Activated CD8-positive, alpha-beta memory T cell treated with anti-CD3 and anti-CD28 coated beads for 1 hour (primary cell): ENCODE measurements at places on chromosomes 11 and 22.

- no peak for DNase-seq
These were observed 10.4 kb upstream of the MRGPRD start for GRCh38 chr11:68990995-68991780.

GRCh38 chr11:85694385-85694980 lies 8.5 kb upstream of the CCDC89 start:
- DNase-seq = no peak

- no peak for DNase-seq
These were observed 3.0 kb downstream of the CBLIF start for GRCh38 chr11:59842316-59842715.

GRCh38 chr11:45182902-45183301 lies 36.5 kb downstream of the PRDM11 start:
- DNase-seq = no peak

- DNase-seq = no peak
These were observed 817 bp downstream of the PANX3 start for GRCh38 chr11:124612045-124612444.

GRCh38 chr11:128619540-128620308 lies 32.4 kb upstream of the ETS1 start:
- no peak for DNase-seq

DNA sequence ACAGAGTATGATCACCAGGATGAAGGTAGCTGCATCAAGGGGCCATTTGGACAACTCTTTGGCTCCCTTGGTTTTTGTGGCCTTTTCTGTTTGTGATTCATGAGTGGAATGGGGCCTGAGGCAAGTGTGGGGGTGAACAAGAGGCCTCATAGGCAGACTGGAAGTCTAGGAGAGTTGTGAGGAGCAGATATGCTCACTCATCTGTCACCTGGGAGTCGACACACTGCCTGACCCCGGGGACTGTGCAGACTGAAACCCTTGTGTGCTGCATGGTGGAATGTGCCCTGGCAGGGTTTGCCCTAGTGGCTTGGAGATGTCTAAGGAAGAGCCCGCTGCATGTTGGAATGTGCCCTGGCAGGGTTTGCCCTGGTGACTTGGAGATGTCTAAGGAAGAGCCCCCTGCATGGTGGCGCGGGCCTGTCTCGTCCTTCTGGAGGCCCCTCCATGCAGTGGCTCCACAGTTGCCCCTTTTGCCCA lies 60.0 kb downstream of the MED15 start:
- DNase-seq = no peak

DNA sequence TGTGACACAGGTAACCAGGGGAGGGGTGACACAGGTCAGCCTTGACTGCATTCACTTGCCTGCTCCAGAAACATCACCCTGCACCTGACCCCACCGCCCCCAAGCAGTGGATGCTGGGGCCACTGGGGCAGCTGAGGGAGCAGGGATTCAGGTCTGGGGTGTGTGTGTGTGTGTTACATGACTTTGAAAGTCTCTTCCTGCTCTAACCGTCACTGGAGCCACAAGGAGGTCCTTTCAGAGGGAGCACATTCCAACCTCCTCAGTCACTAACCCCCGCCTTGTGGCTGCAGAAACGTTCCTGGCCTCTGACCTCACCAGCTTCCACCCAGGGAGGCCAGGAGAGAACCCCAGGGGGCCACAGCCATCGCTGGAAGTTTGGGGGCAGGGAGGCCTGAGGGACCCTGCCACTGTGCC lies 2.9 kb upstream of the FOSL1 start:
- DNase-seq = no peak

- DNase-seq = peak; percentile 31
These were observed 7.5 kb downstream of the DPAGT1 start for GRCh38 chr11:119093942-119094815.

DNA sequence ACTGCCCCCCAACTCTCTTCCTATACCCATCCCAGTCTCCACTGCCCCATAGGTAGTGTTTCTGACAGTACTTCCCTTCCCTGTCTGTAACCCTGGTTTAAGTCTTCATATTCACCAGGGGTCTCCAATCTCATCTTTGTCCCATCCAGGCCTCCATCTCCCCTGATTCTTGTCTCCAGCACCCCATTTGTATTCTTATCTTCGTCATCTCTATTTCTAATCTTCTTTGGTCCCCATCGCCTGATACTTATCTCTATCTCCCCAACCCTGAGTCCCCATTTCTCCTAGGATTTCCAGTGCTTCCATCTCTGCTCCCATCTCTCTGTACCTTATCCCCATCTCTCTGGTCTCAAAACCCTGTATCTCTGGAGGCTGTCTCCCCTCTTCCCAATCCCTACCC lies 1.8 kb downstream of the PHOX2A start:
- no peak for DNase-seq

DNA sequence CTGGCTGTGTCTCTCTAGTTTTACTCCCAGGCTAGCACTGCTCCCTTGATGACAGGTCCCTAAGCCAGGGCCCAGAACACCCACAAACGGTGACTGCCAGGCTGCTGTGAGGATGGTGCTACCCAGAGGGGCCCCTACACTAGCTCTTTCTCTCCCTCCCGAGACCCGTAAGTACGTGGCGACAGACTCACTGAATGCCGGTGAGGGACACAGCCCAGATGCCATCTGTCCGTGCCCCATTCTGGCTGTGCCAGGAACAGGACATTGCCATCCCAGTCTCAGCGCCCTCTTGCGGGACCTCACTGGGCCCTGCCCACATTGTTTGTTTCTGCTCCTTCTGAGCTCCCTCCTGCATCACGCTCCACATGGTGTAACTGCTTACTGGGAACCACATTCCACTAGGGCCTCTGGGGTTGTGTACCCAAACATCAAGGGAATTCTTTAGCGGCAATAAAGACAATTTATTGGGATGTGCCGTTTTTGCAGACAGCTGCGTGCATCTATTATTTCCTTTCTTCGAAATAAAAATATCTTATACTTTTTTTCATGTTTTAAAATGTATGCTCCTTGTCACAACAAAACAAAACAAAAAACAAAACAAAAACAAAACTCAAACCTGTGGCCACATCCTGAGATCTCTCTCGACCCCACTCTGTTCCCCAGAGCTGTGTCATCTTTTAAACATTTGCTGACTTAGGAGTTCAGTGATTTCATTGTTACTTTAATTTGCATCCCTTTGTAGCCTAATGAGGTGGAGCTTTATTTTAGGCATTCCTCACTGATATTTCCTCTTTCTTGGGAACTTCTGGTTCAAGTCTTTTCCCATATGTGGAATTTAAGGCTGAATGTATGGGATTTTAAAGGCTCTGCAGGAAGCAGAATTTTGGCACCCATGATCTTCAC lies 4.4 kb upstream of the TPCN2 start:
- no peak for DNase-seq

DNA sequence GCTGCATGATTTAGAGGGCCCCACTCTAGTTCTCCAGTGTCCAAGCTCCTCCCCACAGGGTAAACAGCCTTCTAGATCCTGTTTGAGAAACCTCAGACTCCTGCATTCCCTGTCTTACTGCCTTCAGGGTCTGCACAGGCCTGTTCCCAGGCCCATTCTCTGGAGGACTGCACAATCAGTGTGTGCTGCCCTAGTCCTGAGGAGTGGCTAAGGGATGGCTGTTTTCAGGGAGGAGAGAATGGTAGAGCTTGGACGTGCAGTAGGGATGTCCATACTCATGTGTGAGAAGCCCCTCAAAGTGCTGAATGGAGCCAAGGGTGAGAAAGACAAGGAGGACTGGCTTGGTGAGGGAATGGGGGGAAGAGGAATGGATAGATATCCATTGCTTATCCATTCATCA lies 103.8 kb upstream of the CCDC90B start:
- no peak for DNase-seq

DNA sequence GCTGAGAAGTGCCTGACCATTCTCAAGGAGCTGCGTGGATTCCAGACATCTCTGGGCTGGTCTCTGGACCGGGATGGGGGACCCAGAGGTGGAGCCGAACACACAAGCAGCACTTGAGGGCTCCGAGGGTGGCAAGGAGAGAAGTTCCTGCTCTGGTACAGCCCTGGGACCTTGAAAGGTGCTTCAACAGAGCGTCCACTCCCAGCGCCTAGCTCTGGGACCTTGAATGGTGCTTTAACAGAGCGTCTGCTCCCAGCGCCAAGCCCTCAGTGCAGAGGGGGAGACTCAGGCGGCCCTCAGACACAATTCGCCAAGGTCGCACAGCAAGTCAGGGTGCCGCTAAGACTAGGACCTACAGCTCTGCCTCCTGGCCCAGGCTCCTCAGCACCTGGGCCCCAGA lies 10.6 kb upstream of the NPAS4 start:
- DNase-seq = no peak

DNA sequence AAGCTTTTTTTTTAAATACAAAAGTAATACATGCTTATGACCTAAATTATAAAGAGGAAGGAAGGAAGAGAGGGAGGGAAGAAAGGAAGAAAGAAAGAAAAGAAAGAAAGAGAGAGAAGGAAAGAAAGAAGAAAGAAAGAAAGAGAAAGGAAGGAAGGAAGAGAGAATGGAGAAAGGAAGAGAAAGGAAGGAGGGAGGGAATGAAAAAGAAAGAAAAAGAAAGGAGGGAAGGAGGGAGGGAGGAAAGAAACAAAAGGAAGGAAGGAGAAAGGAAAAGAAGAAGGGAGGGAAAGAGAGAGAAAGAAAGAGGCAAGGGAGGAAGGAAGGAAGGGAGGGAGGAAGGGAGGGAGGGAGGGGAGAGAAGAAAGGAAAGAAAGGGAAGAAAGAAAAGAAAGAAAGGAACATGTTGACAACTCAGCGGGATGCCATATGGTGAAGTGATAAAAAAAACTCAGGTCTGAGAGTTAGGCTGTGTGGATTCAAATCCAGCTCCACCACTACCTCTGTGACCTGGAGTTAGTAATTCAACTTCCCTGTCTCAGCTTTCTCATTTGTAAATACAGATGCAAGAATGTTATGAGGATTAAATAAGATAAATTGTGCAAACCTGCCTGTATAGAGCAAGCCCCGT lies 9.6 kb upstream of the EED start:
- DNase-seq = no peak

- DNase-seq = peak; percentile 84
These were observed 3.5 kb downstream of the PHLDB1 start for GRCh38 chr11:118610773-118611432.

GRCh38 chr11:48062649-48063048 lies 82.3 kb downstream of the PTPRJ start:
- DNase-seq = no peak

- no peak for DNase-seq
These were observed 73.0 kb downstream of the OSBP2 start for GRCh38 chr22:30767661-30768060.

DNA sequence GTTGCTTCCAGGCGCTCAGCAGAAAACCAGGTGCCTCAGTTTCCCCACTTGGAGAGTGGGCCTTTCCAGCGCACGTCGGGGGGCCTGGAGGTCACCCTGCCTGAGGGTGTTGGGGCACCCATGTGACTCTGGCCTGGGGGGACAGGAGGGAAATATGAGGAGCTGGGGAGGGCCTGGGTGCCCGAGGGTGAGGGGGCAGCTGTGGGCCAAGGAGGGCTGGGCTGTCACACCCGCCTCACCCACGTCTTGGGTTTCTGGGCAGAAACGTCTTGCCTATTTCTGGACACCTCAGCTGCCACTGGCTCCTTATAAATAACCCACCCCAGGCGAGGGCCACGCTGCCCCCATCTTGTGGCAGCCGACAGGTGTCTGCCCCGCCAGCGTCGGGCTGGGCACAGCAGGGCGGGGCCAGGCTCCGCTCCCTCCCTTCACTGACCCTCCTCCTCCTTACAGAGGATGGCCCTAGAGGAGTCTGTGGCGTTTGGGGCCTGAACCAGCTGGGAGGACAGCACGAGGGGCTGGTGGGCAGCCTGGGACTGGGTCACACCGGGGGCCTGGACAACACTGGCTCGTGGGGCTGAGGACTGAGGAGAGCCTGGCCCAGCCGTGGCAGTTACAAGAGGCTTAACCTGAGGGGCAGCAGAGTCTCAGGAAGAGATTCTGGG lies 1.5 kb downstream of the TNNT3 start:
- DNase-seq = no peak

- peak; percentile 8 for DNase-seq
These were observed 102.6 kb upstream of the SPON1 start for GRCh38 chr11:13859892-13860291.

- no peak for DNase-seq
These were observed 23.7 kb downstream of the USP47 start for GRCh38 chr11:11865449-11865848.

DNA sequence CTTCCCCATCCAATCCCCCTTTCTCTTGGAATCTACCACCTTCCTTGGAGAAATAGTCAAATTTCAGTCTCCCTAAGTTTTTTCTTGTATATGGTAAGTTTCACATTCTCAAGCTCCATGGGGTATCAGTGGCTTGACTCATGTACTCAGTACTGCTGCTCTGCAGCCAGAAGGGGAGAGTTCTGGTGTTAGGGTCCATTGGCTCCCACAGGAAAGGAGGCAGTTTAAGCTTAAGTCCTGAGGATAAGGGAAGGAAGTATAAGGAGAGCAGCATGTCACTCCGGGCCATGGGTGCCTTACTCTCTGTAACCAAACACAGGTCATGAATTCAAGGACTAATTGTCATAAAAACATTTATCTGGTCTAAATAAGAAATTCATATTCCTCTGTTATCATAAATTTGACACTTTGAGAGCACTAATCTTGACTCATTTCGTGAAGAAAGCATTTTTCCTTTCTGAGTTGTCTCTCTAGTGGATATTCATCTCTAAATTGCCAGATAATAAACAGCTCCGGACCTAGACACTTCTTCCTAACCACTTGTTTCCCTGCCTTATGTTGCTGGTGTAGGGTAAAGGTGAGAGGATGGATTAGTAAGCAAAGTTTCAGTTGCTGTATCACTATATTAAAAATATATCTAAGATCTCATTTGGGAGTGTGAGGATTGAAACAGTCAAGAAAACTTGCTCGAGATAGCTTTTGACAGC lies 20.1 kb upstream of the SORL1 start:
- DNase-seq = no peak

GRCh38 chr22:50641696-50642607 lies 14.0 kb upstream of the ARSA start:
- DNase-seq = no peak

- no peak for DNase-seq
These were observed 87.0 kb upstream of the THY1 start for GRCh38 chr11:119509969-119510401.

DNA sequence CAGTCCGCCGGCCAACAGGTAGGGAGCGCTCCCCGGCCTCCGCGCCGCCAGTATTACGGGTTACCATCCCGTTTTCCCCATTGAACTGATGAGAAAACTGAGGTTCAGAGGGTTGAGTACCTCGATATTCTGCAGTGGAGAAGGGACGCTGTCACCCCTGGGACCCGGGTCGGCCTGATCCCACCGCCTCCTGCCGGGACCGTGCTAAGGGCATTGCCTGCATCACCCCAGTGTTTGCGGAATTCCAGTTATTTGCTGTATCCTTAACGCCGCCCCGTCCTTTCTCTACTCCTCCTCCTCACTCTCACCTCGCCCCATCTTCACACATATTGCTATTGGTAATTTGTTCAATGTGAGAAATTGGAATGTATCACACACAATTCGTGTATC lies 370 bp upstream of the A4GALT start:
- DNase-seq = no peak

DNA sequence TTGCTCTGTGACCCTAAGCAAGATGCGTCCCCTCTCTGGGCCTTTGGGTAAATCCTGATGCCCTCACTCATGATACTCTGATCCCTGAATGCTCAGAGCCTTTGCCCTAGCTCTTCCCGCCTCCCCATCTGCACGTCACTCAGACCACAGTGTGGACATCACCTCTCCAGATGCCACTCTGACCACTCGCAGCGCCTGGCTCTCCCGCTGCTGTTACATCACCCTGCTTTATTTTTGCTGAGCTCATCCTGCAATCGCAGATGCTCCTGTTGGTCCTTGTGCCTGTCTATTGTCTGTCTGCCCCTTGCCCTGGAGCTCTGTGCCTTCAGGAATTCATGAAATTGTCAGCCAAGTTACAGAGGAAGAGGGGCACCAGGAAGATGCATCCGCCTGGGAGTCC lies 5.5 kb downstream of the OSM start:
- DNase-seq = no peak

- no peak for DNase-seq
These were observed 6.3 kb downstream of the FXYD2 start for GRCh38 chr11:117818041-117818873.
